ENCODE measurements at places on chromosomes 1 and 21. TPM values are rescaled to one million over a fixed set of nuclear protein-coding genes. Genes with fewer than 3 reads are reported as not detected.

Gene AADACL3
- total RNA-seq = not detected

Gene SDC3
- total RNA-seq = 46.8 TPM

GRCh38 chr1:54884135-54884586, 2.8 kb downstream of the DHCR24 start:
- peaks cover 54% of the 10 kb centered on the region for H3K4me1 ChIP-seq
- H3K27ac ChIP-seq = no peak overlapping the region
- H3K27me3 ChIP-seq = no peaks in the 10 kb centered on the region
- DNase-seq = no peak

DNA sequence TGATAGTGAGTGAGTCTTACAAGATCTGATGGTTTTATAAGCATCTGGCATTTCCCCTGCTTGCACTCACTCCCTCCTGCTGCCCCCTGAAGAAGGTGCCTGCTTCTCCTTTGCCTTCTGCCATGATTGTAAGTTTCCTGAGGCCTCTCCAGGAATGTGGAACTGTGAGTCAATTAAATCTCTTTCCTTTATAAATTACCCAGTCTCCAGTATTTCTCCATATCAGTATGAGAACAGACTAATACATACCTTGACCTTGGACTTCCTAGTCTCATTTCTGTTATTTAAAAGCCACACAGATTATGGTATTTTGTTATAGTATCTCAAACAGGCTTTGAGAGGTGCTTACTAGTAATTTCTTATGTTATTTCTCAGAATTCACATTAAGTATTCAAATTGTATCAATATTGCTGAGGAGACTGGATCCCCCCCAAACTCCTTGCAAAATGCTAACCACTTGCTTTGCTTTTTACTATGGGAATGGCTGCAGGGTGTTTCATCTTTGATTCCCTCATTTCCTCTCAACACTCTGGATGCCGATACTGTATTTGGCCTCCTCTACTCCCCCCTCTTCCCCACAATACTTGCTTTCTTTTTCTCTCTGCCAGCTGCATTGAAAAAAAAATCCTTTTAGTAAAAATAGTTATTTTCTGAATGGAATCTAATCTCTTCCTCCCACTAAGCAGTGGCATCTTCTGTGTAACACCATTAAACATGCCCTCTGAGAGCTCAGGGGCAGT, 96.9 kb upstream of the WLS start:
- no peak for DNase-seq
- H3K27ac ChIP-seq = peak overlapping the region; percentile 0
- H3K4me3 ChIP-seq = no peak overlapping the region
- no peaks in the 10 kb centered on the region for H3K36me3 ChIP-seq
- H3K27me3 ChIP-seq = no peaks in the 10 kb centered on the region

- no peaks in the 10 kb centered on the region for H3K27me3 ChIP-seq
- H3K4me1 ChIP-seq = peaks cover 18% of the 10 kb centered on the region
- no peak overlapping the region for H3K4me3 ChIP-seq
- H3K36me3 ChIP-seq = no peaks in the 10 kb centered on the region
- H3K27ac ChIP-seq = no peak overlapping the region
- no peak for DNase-seq
These were observed 11.7 kb upstream of the PTP4A2 start for GRCh38 chr1:31949862-31950261.

Measured in chondrocyte (in vitro differentiated cells).